ENCODE measurements at places on chromosomes 2 and 18. TPM values are rescaled to one million over a fixed set of nuclear protein-coding genes. Genes with fewer than 3 reads are reported as not detected.

GRCh38 chr18:31275722-31276463 is 42.1 kb upstream of the DSG1 start:
- H3K27ac ChIP-seq, result no peak overlapping the region
- H3K4me1 ChIP-seq, result no peaks in the 10 kb centered on the region
- no peaks in the 10 kb centered on the region for H3K36me3 ChIP-seq
- H3K4me3 ChIP-seq, result no peak overlapping the region

- H3K4me1 ChIP-seq, result no peaks in the 10 kb centered on the region
- DNase-seq, result no peak
- no peak overlapping the region for H3K27ac ChIP-seq
- no peaks in the 10 kb centered on the region for H3K36me3 ChIP-seq
Observed at GRCh38 chr2:141264848-141265247, 866.0 kb downstream of the LRP1B start.

DNA sequence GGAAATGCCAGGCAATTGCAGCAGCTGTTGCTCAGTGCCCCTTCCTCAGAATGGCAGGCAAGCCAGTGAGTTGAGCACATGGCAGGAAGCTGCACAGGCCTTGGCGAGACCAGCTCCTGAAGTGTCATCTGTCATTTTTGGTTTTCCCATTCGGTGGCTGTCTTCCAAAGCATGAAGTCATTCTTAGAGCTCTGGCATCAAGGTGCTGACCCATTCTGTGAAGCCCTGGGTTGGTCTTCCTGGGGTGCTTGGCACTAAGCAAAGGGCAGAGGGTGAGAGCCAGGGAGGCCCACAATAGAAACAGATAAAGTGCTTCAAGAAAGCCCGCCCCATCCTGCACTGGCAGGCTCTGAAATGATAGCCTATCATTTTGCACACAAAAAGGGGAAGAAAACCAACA is 150.5 kb downstream of the VAPA start:
- no peak overlapping the region for H3K27ac ChIP-seq
- H3K27me3 ChIP-seq, result no peaks in the 10 kb centered on the region
- H3K4me3 ChIP-seq, result no peak overlapping the region
- no peaks in the 10 kb centered on the region for H3K36me3 ChIP-seq
- H3K4me1 ChIP-seq, result peaks cover 16% of the 10 kb centered on the region
- DNase-seq, result no peak

- H3K27me3 ChIP-seq, result no peaks in the 10 kb centered on the region
- no peaks in the 10 kb centered on the region for H3K36me3 ChIP-seq
- peak overlapping the region; percentile 99 for H3K27ac ChIP-seq
- peak overlapping the region; percentile 75 for H3K4me3 ChIP-seq
Observed at GRCh38 chr2:144515696-144516410, 4.1 kb downstream of the ZEB2 start.

GRCh38 chr18:63128237-63128974 is 191.2 kb downstream of the BCL2 start:
- no peak overlapping the region for H3K27ac ChIP-seq
- peaks cover 2% of the 10 kb centered on the region for H3K4me1 ChIP-seq
- no peak for DNase-seq

ODC1 gene
- 55.7 TPM for total RNA-seq

LAMA1 gene
- total RNA-seq, result 5.4 TPM

All from ovary (tissue), 10 donors.